Naive thymus-derived CD8-positive, alpha-beta T cell (primary cell): ENCODE measurements at places on chromosomes 7 and 10.

- H3K36me3 ChIP-seq, result no peaks in the 10 kb centered on the region
- H3K27me3 ChIP-seq, result no peaks in the 10 kb centered on the region
- no peak overlapping the region for H3K4me3 ChIP-seq
Observed at GRCh38 chr7:157990226-157990880, 597.3 kb downstream of the PTPRN2 start.

DNA sequence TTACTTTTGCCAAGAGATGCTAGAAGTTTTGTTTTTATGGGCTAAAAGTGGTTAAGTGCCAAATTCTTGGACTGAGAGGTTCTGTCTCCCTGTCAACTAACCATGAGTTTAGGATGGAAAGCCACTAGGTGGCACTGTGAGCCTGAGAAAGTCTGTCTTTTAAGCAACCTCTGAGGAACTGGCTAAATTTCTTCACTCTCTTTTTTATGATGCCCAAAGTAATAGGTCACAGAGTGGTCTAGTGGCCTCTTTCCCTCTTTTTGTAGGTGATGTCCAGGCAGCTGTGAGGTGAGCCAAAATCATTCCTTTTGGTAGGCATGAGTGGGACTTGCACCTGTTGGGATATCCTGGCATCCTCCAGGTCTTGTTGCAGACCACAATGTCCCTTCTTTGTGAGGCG is 56.8 kb downstream of the SND1 start:
- peaks cover 2% of the 10 kb centered on the region for H3K4me1 ChIP-seq
- DNase-seq, result peak; percentile 69
- no peak overlapping the region for H3K4me3 ChIP-seq
- H3K27me3 ChIP-seq, result no peaks in the 10 kb centered on the region
- H3K36me3 ChIP-seq, result peaks cover 86% of the 10 kb centered on the region

DNA sequence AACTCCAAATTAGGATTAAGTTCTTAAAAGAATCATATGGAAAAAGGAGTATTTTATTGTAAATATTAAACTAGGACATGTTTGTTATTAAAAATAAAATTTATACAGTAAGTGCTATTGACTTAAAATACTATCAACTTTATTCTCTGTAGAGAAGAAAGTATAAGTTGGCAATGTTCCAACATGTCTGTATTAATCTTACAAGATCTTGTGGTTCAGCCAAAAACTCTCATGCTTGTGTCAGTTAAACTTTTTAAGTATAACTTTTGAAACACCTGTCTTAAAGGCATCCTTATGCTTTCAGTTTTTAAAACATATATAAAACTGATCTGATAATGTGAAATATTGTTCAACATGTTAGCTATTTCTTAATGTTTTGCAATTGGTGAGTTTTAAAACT is 160.7 kb downstream of the ZEB1 start:
- no peak overlapping the region for H3K4me3 ChIP-seq
- no peaks in the 10 kb centered on the region for H3K36me3 ChIP-seq
- H3K27me3 ChIP-seq, result no peaks in the 10 kb centered on the region
- DNase-seq, result no peak
- no peak overlapping the region for H3K27ac ChIP-seq

GRCh38 chr10:117374506-117375359 is 507 bp downstream of the PDZD8 start:
- no peaks in the 10 kb centered on the region for H3K36me3 ChIP-seq
- H3K27me3 ChIP-seq, result peaks cover 10% of the 10 kb centered on the region
- H3K4me3 ChIP-seq, result peak overlapping the region; percentile 97
- H3K27ac ChIP-seq, result peak overlapping the region; percentile 93

GRCh38 chr7:130254555-130254954 is 12.1 kb upstream of the CPA2 start:
- H3K27ac ChIP-seq, result no peak overlapping the region
- no peaks in the 10 kb centered on the region for H3K27me3 ChIP-seq
- DNase-seq, result no peak
- no peak overlapping the region for H3K4me3 ChIP-seq
- H3K36me3 ChIP-seq, result peaks cover 23% of the 10 kb centered on the region

DNA sequence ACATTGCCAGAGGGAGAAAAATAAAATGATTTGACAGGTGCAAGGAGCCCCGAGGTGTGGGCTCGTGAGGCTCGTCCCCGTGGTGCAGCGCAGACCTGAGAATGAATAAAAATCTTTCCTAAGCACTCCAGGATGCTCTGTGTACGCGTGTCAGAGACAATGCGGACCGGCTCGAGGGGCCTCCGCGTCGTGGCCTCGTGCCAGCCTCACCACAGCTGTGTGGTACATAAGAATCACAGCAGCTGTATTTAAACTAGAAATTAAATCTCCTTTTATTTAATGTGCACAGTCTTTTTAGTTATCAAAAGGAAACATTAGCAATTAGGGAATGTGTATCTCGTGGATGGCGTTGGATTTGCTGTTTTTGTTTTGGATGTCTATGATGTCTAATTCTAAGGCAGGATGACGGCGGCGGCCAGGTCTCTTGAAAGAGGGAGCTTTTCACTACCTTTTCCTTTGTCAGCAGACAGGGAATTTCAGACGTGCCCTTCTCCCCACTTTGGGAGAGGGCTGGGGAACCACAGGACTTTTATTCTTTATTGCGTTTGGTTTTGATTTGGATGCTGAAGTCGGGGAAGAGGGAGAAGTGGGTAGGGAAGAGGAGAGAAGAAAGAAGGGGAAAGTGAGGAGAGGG is 365.3 kb upstream of the SHH start:
- H3K4me3 ChIP-seq, result no peak overlapping the region
- no peak overlapping the region for H3K27ac ChIP-seq
- no peaks in the 10 kb centered on the region for H3K4me1 ChIP-seq
- H3K27me3 ChIP-seq, result peaks cover 3% of the 10 kb centered on the region
- DNase-seq, result no peak

DNA sequence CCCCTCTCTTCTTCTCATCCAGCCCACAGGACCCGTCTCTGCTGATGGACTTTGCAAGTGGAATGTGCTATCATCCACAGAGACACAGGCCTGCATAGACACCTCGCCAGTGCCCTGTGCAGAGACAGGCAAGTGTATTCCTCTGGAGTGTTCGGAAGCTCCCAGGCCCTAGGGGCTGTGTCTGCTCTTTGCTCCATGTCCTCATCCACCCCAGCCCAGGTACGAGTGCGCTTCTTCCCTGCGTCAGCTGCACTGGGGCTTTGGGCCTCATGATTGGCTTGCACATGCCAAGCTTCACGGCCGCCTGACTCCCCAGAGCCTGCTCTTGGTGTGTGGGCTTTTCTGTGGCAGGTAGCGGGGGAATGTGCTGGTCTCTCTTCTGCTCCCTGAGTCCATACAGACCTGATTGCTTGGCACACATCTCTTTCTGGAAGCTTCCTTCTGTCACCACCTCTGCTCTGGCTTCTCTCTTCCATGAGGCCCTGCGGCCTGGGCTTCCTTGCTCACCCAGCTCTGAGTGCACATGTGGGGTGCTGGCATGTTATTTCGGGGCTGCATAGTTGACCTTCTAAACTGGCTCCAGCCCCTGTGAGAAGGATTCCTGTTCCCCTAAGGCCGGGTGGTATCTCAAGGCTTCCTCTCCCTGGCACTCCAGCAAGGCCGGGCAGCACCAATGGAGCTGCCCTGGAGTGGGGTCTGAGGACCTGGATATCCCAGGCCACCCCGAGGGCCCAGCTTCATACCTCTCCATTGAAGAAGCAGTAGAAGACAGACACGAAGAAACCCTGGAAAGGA is 27.8 kb downstream of the CRHR2 start:
- no peaks in the 10 kb centered on the region for H3K36me3 ChIP-seq
- no peak for DNase-seq
- H3K27ac ChIP-seq, result no peak overlapping the region
- H3K27me3 ChIP-seq, result no peaks in the 10 kb centered on the region
- H3K4me1 ChIP-seq, result no peaks in the 10 kb centered on the region
- no peak overlapping the region for H3K4me3 ChIP-seq

DNA sequence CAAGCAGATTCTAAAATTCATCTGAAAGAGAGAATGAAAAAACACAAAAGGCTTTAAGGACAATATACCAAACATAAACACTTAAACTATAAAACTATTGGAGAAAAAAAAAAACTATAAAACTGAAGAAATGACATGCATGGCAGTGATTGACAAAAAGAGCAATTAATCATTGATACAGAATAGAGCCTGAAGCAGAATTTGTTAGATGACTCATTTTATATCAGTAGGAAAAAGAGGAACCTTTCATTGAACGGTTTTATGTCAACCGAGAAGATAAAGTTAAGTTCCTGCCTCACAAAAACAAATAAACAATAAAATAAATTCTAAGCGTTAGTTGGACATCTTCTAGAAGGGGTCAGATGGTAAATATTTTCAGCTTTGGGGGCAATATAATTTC is 23.3 kb downstream of the NPY start:
- H3K27me3 ChIP-seq, result peaks cover 26% of the 10 kb centered on the region
- no peak for DNase-seq
- H3K27ac ChIP-seq, result no peak overlapping the region
- no peaks in the 10 kb centered on the region for H3K36me3 ChIP-seq

DNA sequence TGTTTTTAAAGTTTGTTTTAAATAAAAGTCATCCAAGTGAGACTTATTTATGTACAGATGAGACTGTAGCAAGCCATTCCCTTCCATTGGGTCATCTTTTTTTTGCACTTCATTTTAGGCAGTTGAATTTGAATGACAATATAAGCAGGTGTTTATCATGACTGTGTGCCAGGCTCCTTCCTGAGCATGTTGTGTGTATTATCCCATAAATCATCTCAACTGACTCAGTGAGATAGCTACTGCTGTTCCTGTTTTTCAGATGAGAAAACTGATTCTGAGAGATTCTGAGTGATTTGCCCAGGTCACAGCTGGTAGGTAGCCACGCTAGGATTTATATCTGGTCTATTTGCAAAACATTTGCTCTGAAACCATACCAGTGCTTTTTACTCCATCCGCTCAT is 11.7 kb downstream of the TMEM254 start:
- H3K27ac ChIP-seq, result no peak overlapping the region
- peaks cover 6% of the 10 kb centered on the region for H3K36me3 ChIP-seq
- no peaks in the 10 kb centered on the region for H3K4me1 ChIP-seq
- H3K27me3 ChIP-seq, result no peaks in the 10 kb centered on the region
- H3K4me3 ChIP-seq, result no peak overlapping the region

DNA sequence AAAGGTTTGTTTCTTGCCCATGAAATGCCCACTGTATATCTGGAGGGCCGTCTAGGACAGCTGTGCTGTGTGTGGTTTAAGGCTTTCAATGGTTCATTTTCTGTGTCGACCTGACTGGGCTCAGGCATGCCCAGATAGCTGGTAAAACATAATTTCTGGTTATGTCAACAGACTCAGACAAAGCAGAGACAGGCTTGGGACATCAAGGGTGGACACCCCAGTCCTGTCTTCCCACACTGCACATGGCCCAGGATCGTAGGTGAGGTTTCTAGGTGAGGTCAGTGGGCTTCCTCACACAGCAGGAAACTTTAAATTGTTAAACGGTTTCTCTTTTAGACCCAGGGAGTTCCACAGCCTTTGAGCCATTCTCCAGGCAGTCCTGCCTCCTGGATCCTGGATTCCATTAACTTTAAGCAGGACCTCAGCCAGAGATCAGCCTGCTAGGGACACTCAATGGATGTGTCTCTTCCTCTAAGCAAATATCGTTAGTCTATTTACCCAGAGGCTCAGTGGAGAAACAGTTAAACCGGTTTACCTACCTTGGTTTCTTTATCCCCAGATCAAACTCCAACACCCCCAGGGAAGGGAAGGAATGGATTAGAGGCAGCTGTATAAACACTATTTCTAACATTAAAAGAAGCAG is 66.4 kb downstream of the ST8SIA6 start:
- H3K36me3 ChIP-seq, result no peaks in the 10 kb centered on the region
- DNase-seq, result no peak
- H3K27ac ChIP-seq, result no peak overlapping the region
- no peaks in the 10 kb centered on the region for H3K27me3 ChIP-seq
- H3K4me3 ChIP-seq, result no peak overlapping the region

DNA sequence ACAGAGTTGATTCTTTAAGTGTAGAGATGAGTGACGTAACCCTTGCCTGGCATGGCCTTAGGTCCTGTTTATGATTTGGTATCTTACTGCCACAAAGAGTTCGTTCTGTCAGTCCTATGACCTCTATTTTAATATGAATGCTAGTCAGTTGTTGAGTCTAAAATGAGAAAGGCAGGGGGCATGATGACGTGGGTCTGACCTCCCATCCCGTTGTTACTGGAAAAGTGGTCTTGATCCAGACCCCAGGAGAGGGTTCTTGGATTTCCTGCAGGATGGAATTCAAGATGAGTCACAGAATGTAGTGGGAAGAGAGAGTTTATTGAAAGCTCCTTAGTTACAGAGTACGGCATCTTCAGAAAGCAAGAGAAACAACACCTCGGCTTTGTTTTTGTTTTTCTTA is 317.0 kb upstream of the COBL start:
- no peaks in the 10 kb centered on the region for H3K36me3 ChIP-seq
- no peaks in the 10 kb centered on the region for H3K27me3 ChIP-seq
- DNase-seq, result no peak
- H3K4me3 ChIP-seq, result no peak overlapping the region
- no peak overlapping the region for H3K27ac ChIP-seq

- no peak overlapping the region for H3K27ac ChIP-seq
- no peak overlapping the region for H3K4me3 ChIP-seq
- peaks cover 23% of the 10 kb centered on the region for H3K36me3 ChIP-seq
- peaks cover 2% of the 10 kb centered on the region for H3K4me1 ChIP-seq
- no peaks in the 10 kb centered on the region for H3K27me3 ChIP-seq
- no peak for DNase-seq
Observed at GRCh38 chr10:92142949-92143348, 147.9 kb downstream of the CPEB3 start.

GRCh38 chr10:10498781-10499180 is 518.9 kb upstream of the CELF2 start:
- H3K36me3 ChIP-seq, result no peaks in the 10 kb centered on the region
- H3K27me3 ChIP-seq, result peaks cover 5% of the 10 kb centered on the region
- no peak for DNase-seq

DNA sequence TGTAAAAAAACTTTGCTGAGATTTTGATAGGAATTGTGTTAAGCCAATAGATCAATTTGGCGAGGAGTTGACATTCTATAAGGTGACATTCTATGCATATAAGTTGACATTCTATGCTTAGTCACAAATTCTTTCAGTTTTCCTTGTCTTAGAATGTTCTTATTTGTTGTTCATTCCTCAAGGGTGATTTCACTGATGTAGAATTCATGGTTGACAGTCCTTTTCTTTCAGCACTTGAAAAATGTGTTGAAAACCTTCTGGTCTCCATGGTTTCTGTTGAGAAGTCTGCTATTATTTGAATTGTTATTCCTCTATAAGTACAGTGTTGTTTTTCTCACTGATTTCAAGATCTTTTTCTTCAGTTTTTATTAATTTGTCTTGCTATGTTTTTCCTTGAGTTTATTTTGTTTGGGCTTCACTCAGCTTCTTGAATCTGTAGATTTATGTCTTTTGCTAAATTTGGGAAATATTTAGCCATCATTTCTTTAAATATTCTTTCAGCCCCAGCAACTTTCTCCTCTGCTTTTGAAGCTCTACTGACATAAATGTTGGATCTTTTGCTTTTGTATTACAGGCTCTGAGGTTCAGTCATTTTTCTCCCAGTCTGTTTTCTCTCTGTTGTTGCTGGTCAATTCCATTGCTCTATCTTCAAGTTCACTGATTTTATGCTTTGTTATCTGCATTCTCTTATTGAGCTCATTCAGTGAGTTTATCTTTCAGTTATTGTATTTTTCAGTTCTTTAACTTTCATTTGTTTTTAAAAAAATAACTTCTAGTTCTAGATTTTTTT is 154.9 kb downstream of the SDK1 start:
- no peaks in the 10 kb centered on the region for H3K27me3 ChIP-seq
- H3K27ac ChIP-seq, result no peak overlapping the region
- peaks cover 2% of the 10 kb centered on the region for H3K4me1 ChIP-seq
- peaks cover 16% of the 10 kb centered on the region for H3K36me3 ChIP-seq
- no peak for DNase-seq
